ENCODE measurements at places on chromosomes 1 and 21.

DNA sequence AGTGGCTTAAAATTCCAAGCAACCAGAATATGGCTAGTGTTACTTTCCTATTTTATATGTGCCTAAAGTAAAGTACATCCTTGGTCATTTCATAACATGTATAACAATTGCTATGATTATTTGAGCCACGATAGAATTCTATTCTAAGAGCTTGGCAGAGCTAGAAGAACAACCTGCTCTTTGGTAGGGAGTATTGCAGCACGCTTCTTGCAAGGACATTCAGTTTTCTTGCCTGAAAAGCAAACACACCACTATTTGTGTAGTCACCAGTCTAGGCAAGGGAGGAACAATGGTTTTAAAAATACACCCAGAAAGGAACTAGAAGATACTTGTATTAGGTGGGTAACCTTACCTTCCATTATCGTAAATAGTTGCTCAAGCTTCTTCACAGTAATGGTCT lies 51.5 kb downstream of the CNST start:
- DNase-seq = no peak

DNA sequence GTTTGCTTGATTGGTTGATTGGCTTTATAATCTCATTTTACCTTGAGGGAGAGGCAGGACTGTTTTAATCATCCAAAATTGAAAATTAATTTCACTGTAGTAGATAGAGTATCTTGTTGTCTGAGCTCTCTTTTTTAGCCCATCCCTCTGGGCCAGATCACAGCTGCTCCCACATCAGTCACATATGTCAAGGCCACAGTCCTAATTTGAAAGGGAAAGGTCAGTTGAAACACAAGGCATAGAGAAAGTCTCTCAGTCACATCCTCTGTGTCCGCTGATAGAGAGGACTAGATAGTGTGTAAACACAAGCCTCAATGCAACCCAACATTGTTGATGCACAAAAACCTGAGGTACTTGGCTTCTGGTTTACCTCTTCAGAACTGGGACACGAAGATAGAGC lies 6.8 kb downstream of the C1orf74 start:
- no peak for DNase-seq

DNA sequence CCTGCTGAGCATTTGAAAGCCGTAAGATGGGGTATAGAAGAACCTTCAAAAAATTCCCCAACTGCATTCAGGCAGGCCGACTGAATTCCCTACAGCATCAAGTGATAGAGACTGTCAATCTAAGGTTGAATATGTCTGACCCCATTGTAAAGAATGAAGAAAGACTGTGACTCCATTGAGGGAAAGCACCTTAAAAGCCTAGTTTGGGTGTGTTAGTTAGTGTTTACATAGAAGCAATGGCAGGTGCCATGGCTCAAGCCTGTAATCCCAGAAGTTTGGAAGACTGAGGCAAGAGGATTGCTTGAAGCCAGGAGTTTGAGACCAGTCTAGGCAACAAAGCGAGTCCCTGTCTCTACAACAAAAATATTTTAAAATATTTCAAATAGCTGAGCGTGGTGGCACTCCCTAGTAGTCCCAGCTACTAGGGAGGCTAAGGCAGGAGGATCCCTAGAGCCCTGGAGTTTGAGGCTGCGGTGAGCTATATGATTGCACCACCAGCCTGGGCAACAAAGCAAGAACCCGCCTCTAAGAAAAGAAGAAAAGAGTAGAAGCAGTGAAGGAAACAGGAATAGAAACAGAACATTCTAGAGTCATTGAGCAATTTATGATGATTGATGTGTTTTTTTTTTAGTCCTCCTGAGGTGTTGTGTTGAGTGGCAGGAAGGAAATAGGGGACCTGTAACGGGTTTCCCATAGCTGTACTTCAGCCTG lies 15.4 kb downstream of the POLR3GL start:
- DNase-seq = no peak

DNA sequence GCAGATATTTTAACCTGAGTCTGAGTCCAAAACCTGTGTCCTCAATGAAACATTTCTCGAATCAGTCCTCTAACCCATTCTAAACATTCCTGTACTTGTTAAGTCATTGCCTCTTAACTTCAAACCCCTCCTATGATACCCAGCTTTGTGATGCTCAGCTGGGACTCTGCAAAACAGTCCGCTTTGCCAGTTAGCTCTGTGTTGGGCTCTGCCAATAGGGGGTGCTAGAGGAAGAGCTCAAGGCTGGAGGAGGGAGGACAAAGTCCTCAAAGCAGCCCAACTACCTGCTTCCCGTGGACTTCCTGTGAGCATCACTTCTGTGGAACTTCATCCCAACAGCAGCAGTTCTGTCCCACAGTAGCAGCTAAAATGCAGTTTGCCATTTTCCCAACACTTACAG lies 38.1 kb upstream of the SYT14 start:
- peak; percentile 10 for DNase-seq

DNA sequence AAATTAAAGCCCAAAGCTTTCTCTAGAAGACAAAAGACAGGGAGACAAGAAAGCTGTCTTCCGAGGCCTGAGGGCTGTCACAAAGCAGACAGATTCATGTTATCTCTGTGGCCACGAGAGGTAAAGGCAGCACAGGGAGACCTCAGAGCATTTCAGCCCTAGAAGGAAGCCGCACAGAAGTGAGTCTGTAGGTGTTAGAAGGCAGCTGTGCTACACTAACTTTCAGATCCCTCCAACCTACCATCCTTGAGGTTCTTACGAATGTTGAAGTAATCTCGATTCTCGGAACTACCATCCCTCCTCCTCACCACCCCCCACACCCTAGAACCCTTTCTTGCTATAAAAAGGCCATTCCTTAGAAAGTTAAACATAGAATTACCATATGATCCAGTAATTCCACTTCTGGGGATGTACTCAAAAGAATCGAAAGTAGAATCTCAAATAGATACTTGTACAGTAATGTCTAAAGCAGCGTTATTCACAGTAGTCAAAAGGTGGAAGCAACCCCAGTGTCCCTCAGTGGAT lies 21.5 kb upstream of the LYST start:
- DNase-seq = peak; percentile 28
